ENCODE measurements at places on chromosomes 13 and 19. TPM values are rescaled to one million over a fixed set of nuclear protein-coding genes. Genes with fewer than 3 reads are reported as not detected.

DNA sequence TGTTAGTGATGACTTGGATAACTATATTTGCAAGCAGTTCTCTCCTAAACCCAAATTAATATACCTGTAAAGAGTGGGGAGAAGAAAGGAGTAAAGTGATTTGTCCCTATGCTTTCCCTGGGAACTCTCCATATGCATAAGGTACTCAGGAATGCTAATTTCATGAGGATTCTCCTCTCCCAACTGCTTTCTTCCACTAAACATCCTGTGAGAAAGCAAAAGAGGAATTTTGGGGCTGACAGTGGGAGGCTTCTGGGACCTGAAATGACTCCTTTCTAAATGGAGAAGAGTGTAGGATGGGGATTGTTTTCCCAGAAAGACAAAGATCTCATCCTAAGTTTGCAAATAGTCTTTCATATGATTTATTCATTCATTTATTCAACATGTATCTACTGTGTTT lies 250.5 kb downstream of the TDRD3 start:
- DNase-seq: no peak

The CRX gene
- polyA plus RNA-seq: not detected

DNA sequence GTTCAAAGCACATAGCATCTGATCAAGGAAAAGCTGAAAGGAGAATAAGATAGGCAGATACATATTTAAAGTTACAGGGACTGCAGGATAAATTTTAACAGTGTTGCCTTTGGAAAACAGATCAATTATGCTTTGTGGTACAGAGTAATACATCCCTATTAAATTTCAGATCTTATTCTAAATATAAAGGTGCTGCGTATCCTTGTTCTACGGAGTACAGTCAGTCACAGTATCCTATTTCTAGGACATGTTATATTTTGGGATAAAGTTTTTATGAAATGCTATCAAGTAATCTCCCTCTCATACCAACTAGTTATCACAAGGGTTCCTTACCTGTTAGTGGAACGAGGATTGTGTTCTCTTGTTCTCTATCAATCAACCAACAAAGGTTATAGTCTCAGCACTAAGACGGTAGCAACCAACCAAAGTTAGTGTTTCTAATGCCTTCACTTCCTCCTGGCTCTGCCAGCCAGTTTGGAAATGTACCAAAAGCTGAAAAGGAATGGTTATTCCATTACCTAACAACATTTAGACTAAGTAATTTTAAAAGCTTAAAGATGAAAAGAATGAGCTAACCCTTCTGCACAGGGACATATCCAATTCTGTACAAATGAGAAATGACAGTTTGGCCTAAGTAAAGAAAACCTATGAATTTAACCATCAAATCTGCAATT lies 35.2 kb downstream of the TSC22D1 start:
- DNase-seq: peak; percentile 7

- DNase-seq: no peak
These were observed 184.6 kb upstream of the SOX1 start for GRCh38 chr13:111882351-111882750.

- no peak for DNase-seq
These were observed 9.4 kb upstream of the DCUN1D2 start for GRCh38 chr13:113499936-113500335.

The DKKL1 gene
- 1.6 TPM for polyA plus RNA-seq

DNA sequence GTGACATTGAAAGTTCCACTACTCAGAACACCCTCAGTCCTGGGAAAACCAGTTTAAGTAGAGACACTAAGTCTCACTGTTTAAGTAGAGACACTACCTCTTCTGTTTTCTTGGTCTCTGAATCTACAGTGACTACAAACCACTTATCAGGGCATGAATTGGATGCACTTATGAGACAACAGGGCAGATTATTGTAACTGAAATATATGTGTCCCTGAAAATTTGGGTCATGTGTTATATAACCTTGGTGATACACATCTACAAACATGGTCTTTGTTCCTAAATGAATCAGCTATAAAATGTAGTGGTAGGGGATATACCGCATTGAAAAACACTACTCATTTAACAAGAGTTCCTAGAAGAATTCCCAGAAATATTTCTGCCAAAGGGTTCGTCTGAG lies 55.7 kb downstream of the SERP2 start:
- DNase-seq: no peak
